ENCODE measurements at places on chromosomes 6 and 20.

- no peak for DNase-seq
Measured at GRCh38 chr6:139545206-139546105, 171.0 kb upstream of the CITED2 start.

DNA sequence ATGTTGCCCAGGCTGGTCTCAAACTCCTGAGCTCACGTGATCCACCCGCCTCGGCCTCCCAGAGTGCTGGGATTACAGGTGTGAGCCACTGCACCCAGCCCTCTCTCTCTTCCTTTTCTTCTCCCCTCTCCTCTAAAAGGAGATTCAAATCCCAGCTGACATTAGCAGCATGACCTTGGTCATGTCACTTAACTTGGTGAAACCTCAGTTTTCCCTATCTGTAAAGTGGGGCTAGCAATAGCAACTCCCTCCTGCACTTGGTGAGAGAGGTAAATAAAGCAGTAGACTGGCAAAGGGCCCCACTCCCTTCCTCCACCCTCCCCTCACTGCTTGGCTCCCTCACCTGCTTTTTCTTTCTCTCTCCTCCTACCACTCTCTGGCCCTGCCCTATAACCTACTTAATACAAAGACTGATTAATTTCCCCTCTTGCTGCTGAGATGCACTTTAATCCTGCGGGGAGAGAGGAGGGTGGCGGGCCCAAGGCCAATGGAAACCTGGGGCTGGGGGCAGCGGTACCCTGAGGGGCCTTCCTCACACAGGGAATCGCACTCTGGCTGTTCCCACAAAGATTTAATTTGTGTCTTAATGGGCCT lies 54.2 kb upstream of the ZFAND3 start:
- DNase-seq: no peak

DNA sequence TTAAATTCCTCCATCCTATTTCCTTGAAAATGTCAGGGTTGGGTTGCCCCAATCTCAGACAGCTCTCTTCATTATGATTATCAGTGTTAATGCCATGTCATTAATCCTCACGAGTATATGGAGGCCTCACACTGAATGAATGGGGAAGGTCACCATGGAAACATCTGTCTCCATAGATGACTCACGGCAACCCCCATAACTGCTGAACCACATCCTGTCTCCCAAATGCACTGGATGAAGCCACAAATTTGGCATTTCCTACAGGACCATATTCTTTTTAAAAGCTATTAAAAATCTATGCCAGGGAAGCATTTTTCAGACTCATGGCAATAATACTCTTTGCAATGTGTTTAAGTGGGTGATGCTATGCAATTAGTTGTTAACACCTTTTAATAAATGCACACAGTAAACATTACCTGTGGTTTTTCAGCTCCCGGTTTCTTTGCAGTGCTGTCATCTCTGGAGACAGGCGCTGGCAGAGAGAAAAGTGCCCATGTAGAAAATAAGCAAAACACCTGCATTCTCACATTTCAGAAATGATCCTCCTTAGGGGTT lies 80.1 kb upstream of the PTPRK start:
- DNase-seq: no peak

DNA sequence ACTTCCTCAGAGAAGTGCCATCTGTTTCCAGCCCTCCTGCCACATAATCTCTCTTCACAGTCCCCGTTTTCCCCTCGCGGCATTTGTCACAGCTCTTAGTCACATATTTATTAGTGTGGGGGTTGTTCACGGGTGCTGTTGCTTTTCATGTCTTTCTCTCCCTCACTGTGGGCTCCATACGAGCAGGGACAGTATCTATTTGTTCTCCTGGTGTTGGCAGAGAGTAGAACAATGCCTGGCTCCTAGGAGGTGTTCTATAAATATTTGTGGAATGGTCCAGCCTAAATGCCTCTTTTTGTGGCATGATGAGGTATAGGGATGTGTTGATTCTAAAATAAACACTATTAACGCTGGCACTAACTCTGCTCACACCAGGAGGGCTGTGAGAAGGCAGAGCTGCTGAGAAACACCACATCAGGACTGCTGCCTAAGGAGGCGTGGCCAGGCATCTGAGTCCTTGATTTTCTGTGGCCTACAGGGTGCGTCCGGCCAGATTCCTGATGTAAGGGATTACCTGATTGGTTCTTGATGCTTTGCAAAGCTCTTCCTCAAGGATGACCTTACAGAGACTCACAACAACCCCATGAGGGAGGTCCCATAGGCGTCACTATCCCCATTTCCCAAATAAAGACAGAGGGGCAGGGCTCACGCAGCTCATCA lies 219.8 kb upstream of the ARID1B start:
- no peak for DNase-seq

GRCh38 chr20:61864481-61864880 lies 201.2 kb downstream of the TAF4 start:
- DNase-seq: no peak

DNA sequence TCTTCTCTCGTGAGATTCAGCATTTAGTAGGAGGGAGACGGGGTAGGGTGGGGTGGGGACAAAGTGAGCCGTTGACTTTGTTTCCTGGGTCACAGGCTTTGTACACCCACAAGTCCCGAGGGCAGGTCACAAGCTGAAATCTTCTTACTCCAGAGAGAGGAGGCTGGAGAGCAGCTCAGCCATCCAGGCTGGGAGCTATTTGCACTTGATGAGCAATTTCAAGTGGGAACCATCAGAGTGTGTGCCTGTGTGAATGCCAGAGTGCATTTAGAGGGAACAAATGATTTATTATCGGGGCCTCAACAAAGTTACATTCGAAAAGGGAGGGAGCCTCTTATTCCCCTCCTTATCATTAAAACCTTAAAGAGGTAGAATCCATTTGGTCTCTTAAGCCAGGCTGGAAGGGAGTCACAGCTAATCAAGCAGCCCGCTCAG lies 155.7 kb upstream of the JARID2 start:
- no peak for DNase-seq

- no peak for DNase-seq
Measured at GRCh38 chr6:37074053-37074827, 68.8 kb downstream of the FGD2 start.

GRCh38 chr6:137105375-137105774 lies 60.6 kb upstream of the IL20RA start:
- no peak for DNase-seq

DNA sequence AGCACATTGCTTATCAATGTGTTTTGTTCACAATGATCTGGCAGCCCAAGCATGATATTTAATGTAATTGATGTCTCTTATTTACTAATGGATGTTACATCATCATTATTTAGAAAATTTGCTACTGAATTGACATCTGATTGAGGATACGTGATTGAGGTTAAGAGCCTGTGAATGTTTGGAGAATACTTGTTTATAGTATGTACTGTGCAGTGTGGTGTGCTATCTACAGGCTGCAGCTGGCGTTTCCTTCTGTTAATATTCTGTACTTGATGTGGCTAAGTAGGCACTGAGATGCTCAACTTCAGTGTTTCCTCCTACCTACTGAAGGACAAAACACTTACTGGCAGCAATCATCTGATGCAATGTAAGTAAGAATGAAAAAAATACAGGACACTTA lies 709.6 kb upstream of the FLRT3 start:
- no peak for DNase-seq

GRCh38 chr6:6890400-6890858 lies 217.3 kb upstream of the RREB1 start:
- DNase-seq: no peak

DNA sequence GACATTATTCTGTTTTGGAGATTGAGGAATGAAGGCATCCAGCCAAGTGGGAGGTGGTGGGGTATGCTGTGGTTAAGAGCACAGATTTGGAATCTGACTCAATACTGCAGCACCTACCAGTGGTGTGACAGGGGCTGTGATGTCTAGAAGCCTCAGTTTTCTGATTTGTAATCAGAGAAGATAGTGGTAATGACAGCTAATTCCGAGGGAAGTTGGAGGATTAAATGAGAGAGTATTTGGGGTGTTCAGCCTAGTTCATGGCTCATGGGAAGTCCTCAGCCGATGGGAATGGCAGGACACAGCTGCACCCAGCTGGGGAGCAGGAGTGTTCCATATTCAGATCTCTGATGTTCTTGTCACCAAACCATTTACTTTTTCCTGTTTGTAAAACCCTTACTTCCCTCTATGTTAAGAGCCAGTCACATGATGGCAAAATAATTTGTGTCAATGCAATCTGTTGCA lies 9.3 kb downstream of the SLC9A8 start:
- no peak for DNase-seq

DNA sequence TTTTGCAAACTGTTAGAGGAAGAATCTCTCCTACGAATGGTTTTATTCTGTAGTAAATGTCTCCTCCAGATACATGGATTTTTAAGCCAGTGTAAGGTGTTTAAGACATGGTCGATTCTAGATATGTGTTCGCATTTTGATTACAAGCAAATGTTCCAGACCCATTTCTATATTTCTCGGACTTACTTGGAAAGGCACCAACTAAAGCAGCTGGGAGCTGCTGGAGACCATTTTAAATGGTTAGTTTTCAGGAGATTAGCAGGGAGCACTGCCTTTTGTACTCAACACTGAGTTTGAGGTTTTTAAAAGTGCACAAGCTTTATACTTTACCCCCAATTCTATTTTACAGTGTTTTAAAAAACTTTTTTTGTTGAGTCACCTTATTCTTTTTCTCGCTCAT lies 857.0 kb downstream of the KIF16B start:
- DNase-seq: no peak

- DNase-seq: no peak
Measured at GRCh38 chr6:140590641-140591040, 1216.2 kb upstream of the CITED2 start.

- DNase-seq: no peak
Measured at GRCh38 chr6:24922814-24923213, 12.9 kb downstream of the RIPOR2 start.

- no peak for DNase-seq
Measured at GRCh38 chr6:119510246-119510645, 160.7 kb upstream of the MAN1A1 start.

DNA sequence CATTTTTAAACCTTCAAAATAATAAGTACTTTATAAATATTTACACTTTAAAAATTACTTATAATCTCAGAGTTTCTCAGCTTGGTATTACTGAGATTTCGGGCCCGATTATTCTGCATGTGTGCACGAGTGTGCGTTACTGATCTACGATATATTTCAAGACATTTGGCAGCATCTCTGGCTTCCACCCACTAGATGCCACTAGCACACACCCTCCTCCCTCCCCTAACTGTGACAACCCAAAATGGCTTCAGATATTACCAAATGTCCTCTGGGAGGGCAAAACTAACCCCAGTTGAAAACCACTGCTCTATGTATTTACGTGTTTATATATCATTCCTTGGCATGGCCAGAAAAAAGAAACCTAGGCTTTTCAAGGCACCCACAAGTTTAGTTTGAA lies 95.9 kb downstream of the FYN start:
- DNase-seq: no peak

GRCh38 chr20:2005831-2006426 lies 12.1 kb upstream of the PDYN start:
- DNase-seq: peak; percentile 59

- no peak for DNase-seq
Measured at GRCh38 chr6:93165850-93166430, 253.4 kb downstream of the EPHA7 start.

DNA sequence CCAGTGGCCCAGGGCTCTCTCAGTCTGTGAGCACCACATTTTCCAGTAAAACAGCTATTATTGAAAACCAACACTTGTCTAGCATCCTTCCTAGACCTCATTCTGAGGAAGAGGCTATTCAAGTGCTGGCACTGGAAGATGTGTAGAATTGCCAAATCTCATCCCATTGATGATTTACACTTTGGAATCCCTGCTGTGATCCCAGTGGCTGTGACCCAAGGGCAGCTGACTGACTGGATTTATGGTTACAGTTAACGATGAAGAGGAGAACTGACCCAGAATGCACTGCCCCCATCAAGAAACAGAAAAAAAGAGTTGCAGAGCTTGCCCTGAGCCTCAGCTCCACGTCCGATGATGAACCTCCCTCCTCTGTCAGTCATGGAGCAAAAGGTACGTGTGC lies 2.4 kb downstream of the CMTR1 start:
- DNase-seq: no peak

DNA sequence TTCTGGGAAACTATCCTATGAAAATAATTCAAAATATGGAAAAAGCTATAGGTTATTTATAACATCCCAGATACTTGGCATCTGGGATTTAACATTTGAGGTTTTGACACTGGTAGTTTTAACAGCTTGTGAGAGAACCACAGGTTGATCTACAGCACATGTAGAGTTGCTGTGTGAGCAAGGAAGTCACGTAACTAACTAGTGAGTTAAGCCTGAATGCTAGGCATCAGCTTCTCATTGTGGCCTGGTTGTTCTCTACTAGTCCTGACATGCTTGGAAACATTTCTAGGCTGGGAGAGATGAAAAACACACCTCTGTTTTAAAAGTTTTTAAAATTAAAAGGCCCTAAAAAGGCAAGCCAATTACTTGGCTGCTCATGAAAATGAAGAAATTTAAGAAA lies 28.2 kb downstream of the ESF1 start:
- no peak for DNase-seq

DNA sequence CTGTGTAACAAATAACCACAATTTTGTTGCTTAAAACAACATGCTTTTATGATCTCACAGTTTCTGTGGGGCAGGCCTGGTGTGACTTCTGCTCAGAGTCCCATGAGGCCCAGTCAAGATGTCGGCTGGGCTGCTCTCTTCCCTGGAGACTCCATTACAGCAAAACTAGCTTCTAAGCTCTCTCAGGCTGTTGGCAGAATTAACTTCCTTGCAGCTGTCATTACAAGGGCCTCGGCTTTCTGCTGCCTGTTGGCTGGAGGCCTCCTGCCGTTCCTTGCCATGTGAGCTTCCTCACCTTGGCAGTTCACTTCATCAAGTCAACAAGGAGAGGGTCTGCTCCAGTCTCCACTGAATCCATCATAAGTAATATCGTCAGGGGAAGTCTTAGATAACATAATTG lies 659.2 kb downstream of the PRKN start:
- DNase-seq: no peak

- DNase-seq: no peak
Measured at GRCh38 chr20:41057999-41058673, 29.5 kb downstream of the TOP1 start.

- DNase-seq: no peak
Measured at GRCh38 chr6:38617856-38618255, 21.9 kb downstream of the BTBD9 start.

- no peak for DNase-seq
Measured at GRCh38 chr6:5718231-5718947, 288.3 kb downstream of the NRN1 start.

DNA sequence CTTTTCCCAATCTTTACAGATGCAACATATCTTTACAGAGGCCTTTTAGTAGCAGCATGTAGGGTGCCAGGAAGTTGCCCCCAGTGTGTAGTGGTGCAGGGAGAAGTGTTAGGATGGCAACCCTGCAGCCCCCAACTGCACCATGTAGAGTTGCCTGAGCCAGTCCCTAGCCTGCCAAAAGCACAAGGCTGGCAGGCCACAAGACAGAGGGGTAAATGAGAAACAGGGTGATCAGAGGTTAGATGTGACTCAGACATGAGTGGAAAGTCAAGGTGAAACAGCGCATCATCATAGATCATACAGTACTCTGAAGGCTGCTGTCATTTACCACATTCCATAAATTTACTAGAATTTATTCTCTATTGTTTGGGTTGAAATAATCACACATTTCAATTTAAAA lies 467.5 kb downstream of the PRKN start:
- DNase-seq: no peak

GRCh38 chr6:166488076-166488685 lies 98.3 kb downstream of the RAMACL start:
- DNase-seq: peak; percentile 75

All from activated CD4-positive, alpha-beta T cell treated with anti-CD3 and anti-CD28 coated beads, Interleukin-2, amount 50 U/mL, for 1 hour (primary cell).